Motor neuron (in vitro differentiated cells): ENCODE measurements at places on chromosomes 7 and 10. TPM values are rescaled to one million over a fixed set of nuclear protein-coding genes. Genes with fewer than 3 reads are reported as not detected.
A peak's percentile ranks its signal among the peaks of the same experiment; 100 is the strongest.

DNA sequence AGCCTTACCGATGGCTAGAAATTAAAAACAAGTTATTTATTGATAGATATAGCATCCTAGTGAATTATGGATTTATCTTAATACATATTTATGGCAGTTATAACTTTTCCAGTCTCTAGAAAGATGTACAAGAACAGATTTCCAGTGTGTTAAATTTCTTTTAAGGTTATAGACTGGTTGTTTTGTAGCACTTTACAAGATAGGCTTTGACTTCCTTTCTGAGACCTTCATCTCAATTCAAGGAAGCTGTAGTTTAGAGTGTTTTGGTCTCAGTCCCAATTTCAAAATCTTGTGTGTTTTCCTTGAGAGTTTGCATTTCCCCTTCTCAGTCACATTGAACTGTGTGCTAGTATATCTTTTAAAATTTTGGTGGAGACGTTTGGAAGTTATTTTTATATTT lies 30.1 kb downstream of the PLEKHA1 start:
- no peak for ATAC-seq

DNA sequence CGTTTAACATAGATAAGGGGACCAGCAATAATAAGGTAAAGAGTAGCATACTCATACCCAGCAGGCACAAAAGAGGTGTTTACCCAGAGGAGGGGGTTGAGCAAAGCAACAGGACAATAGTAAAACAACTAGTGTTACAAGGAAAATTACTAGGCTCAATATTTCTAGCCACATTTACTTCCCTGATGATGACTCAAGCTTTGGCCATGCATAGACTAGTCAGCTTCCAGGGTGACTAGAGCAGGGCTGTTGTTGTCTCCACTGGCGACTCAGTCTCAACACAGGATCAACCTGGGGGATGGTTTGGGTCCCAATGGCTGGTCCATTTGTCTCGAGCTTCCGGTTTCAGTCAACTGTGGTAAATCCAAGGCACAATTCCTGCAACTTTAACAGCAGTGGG lies 217.7 kb upstream of the KCND2 start:
- ATAC-seq: no peak

- no peak for ATAC-seq
These were observed 9.0 kb upstream of the TBXAS1 start for GRCh38 chr7:139820089-139820488.

DNA sequence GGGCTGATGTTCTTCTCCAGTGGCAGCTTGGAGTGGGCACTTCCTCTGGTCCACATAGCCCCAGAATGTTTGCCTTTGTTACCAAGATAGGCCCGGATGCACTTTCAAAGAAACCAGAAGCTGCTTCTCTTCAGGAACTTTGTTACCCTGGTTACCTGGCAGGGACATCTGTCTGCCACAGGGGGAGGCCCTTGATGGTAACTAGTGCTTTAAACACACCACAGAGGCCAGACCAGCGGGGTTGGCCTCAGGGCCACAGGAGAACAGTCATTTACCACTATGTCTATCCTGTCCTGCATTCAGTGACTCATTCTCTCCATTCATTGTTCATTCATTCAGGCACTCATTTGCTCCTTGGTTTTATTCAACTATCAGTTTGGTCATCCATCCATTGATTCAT lies 11.9 kb upstream of the PLEKHA1 start:
- ATAC-seq: no peak

GRCh38 chr10:36496758-36497157 lies 628.6 kb upstream of the ANKRD30A start:
- ATAC-seq: no peak

DNA sequence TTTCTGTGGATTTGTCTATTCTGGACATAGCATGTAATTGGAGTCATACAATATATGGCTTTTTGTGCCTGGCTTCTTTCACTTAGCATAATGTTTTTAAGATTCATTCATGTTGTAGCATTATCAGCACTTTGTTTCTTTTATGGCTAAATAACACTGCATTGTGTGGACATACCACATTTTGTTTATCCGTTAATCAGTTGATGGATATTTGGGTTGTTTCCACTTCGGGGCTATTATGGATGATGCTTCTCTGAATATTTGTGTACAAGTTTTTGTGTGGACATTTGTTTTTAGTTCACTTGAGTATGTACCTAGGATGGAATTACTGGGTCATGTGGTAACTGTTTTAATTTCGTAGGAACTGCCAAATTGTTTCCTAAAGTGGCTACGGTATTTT lies 6.4 kb downstream of the LCOR start:
- no peak for ATAC-seq

DNA sequence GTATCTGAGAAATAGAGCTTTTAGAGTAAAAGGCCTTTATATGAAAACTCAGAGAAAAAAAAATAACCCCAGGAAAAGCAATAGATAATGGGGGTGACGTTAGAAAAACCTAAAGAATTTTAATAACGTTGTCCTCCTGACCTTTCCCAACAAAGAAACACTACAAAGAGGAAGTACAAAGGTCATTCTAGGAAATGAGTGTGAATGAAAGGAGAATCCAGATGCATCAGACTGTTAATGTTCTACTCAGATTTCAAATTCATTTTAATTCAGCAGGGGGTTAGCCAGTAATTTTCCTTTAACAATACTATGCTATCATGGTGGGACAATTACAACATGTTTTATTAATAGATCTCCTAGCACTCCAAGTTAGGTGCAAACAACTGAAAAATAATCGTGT lies 73.8 kb upstream of the CDK1 start:
- ATAC-seq: no peak

DNA sequence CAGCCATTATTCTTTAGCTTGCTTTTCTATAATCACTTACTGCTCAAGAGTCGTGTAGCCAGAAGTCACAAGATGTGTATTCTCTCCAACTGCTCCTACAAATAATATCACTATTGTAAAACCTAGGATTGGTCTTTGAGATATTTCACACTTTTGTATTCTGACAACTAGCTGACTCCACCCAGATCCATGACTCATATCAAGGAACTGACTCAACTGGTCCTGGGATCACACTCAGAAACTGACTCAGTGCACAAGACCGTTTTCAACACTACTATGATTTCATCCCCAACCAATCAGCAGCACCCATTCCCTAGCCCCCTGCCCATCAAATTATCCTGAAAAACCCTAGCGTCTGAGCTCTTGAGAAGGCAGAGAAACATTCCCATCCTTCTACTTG lies 56.5 kb upstream of the ORC5 start:
- no peak for ATAC-seq

- ATAC-seq: no peak
These were observed 125.1 kb downstream of the THSD7A start for GRCh38 chr7:11706666-11707605.

- ATAC-seq: peak; percentile 81
These were observed 414.8 kb upstream of the MKI67 start for GRCh38 chr10:128540781-128541761.

- ATAC-seq: no peak
These were observed 193.0 kb upstream of the DPP6 start for GRCh38 chr7:153859239-153859638.

DNA sequence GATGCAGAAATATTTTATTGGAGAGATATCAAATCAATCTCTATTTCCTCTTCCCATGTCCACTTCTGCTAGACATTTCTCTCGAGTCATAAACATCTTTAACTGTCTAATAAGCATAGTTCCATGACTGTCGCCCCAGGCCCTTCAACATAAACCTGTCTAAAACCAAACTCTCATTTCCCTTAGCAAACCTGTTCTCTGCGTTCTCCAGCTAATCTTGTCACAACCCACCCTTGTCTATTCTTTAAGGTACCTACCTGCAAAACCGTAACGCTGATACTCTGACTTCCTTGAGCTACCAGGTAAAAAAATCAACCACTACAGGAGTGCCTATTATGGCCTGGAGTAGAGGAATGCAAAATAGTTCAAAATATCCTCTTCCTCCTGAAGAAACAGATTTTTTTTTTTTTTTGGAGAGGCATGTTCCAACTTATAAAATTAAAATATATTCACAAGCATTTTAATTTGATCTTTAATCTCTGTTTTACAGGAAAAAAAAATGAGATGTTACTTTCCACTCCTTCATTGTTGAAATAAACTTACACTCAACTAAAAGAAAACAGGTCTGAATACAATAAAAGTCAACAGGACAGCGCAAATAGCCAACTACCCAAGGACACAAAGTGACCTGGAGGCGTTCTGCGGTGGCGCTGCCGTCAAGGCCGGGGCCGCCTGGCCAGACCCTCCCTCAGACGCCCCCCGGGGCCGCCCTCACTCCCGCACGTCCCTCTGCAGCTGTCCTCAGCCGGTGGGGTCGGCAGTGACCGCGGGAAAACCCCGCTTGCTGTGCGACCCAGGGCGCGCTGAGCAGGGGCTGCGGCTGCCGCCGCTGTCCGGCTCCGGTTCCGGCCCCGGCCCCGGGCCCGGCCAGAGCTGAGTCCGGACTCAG lies 765 bp downstream of the SLC25A40 start:
- peak; percentile 48 for ATAC-seq

- no peak for ATAC-seq
These were observed 92.8 kb downstream of the CHN2 start for GRCh38 chr7:29287366-29287765.

GRCh38 chr10:18449611-18450026 lies 201.8 kb downstream of the NSUN6 start:
- no peak for ATAC-seq

DNA sequence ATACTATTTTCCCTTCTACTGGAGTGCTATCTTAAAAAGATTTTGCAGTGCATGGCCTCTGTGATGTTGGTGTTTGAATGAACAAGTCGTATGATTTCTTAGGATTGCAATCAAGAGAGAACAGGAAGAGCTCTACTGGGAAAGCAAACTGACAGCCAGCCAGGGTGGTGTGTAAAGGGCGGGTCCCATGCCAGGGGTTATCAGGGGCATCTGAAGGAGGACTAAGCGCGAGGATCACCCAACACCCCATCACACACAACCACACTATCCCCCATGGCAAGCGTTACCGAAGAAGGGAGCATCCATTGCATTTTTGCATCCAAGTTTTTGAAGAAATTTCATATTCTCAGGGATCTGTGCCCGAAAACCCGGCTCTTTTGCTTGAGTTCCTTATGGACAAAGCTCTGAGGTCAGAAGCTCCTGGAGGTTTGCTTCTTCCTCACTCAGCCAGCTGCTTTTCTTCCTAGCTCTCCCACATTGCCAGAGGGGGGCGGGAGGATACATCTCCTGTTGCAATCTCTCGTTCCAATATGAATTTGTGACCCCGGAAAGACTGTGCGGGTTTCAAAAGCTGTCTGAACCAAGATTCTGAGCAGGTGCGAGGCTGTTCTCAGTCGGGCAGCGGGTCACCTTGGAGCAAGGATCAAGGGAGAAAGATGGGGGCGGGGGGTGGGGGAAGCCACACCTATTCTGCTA lies 5.2 kb downstream of the NEUROD6 start:
- ATAC-seq: no peak

- ATAC-seq: no peak
These were observed 139.1 kb downstream of the PTPRN2 start for GRCh38 chr7:158448430-158449100.

- peak; percentile 6 for ATAC-seq
These were observed 187.1 kb downstream of the LRRC4 start for GRCh38 chr7:127844165-127844564.

DNA sequence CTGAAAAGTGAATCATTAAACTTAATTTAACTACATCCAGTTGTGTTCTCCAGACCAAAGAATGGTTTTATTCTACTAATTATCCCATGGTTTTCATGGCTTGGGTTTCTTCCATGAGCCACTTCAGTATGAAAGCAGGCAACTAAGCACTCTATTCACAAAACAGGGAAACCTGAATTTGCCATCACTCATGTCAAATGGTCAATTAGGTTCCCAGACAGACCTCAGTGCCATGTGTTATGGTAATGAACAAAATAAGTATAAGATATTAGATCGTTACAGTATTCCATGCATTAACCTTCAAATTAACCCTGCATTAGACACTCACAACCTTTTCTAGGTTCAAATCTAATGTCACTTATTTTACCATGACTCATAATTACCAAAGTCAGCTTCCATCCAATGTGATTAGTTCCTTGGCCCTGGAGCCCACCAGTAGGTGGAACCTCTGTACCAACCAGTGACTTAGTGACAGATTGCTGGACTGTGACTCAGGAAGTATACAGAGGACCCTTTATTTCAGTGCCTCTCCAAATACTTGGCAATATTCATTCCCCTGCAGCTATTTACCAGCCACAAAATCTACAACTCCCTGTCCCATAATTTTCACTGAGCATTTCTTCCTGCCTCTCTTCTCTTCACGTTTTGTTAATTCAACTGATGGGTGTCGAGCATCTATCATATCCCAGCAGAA lies 1270.2 kb upstream of the SORCS1 start:
- peak; percentile 57 for ATAC-seq

DNA sequence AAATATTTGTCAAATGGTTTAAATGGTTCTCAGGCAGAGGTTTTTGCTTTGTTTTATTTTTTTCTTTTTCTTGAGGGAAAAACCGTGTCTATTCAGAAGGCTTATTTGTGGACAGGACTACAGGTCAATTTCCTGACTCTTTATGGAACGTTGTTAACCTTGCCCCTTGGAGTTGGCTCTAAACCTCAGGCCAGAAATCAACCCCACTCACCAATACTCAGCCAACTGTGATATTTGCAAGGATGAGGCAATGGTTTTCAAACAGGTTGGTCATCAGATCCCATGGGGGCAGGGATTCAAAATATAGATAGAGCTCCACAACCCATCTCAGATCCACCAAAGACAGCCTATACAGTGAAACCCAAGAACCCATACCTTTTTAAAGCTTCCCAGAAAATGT lies 10.2 kb downstream of the PDLIM1 start:
- no peak for ATAC-seq

DNA sequence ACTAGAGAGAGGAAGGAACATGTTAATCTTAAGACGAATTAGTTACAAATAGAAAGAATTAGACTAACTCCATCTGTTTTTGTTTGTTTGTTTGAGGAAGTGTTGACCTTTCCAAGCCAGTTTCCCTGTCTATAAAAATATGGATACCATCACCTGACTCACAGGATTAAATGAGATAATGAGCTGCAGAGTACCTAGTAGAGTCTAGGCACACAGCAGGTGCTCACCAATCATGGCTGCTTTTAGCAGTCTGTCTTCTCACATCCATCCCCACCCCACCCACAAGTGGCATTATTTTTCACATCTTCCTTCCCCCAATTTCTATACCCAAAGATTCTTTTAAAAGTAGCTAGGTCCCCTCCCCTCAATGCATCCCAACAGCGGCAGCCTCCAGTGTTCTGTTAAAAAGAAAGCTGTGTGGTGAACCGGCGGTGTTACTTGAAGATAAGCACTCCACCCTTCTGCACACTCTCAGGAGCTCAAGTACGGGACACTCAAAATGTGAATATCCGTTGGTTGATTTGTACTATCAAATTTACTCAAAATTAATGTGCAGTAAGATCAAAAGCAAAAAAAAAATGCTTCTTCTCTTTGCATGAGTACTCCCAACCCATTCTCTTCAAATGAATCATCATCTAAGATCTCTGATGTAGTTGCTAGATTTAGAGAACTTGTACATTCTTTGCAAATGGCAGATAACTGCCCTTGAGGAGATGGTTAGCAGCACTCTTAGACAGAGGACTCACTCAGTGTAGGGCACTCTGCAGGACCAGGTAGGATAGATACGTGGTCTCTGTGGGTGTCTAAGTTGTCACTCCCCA lies 145.4 kb upstream of the ASAH2 start:
- no peak for ATAC-seq

- ATAC-seq: no peak
These were observed 81.9 kb upstream of the PRKG1 start for GRCh38 chr10:50992356-50992901.

The HSPA12A gene
- 59.3 and 71.2 TPM in 2 replicates for total RNA-seq

The CLEC5A gene
- 0.10 and 0.23 TPM in 2 replicates for total RNA-seq

The FOXP2 gene
- total RNA-seq: 6.3 and 7.5 TPM in 2 replicates

The CUZD1 gene
- total RNA-seq: 1.9 TPM in 2 replicates

The UBE2D1 gene
- 27.3 and 36.6 TPM in 2 replicates for total RNA-seq

The TLX1 gene
- 0.10 and 2.8 TPM in 2 replicates for total RNA-seq

The ASZ1 gene
- not detected in 2 replicates for total RNA-seq

The PPP1R9A gene
- 13.3 and 13.5 TPM in 2 replicates for total RNA-seq

The TAS2R5 gene
- 1.8 and 2.0 TPM in 2 replicates for total RNA-seq

The GIMAP6 gene
- total RNA-seq: 0.13 TPM in 1 of 2 replicates, not detected in the other

The VWDE gene
- total RNA-seq: 0.46 and 0.96 TPM in 2 replicates
